ENCODE measurements at places on chromosomes 4 and X.
A peak's percentile ranks its signal among the peaks of the same experiment; 100 is the strongest.

DNA sequence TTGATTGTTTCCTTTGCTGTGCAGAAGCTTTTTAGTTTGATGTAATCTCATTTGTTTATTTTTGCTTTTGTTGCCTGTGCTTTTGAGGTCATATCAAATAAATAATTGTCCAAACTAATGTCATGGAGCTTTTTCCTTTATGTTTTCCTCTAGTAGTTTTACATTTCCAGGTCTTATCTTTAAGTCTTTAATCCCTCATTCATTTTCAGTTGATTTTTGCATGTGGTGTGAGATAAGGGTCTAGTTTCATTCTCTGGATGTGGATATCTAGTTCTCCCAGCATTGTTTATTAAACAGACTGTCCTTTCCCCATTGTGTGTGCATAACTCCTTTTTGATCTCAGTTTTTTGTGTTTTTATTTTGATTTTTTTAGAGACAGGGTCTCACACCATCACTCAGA, 179.1 kb upstream of the STK26 start:
- DNase-seq = no peak

GRCh38 chr4:56317749-56318148, 69.5 kb downstream of the AASDH start:
- no peak for DNase-seq

DNA sequence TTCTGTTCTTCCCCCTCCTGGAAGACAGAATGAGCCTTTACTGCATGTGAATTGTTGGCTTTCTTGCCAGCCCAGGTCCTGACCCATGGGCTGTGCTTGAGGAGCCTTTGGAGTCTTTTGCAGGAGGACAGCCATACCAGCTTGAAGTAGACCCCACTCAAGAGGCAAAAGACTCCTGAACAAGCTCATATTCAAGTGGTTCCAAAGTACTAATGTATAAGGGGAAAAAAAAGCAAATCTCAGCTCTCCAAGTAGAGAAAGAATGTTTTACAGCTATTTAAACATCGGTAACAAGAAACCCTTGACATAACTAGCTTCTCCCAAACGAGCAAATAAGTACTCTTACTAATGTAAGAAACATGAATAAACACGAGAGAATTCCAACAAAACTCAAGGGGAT, 174.9 kb upstream of the MXRA5 start:
- DNase-seq = no peak

GRCh38 chr4:103429283-103429682, 231.1 kb upstream of the CENPE start:
- DNase-seq = no peak

DNA sequence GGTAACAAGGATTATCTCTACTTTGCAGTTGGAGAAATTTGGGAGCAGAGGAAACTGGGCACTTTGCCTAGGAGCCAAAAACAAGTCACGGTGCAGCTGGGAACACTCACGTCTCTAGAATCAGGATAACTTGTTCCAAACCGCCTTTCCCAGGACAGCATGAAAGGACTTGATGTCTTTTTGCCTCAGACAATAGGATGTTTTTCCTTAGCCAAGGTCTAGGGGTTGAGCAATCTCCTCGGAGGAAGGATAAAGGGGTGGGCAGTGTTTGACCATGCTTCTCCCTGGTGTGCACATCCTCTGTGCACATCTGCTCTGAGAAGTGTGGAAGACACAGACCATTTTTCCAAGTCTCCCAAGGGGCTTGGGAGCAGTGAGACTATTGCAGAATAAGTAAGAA, 1.7 kb upstream of the SPARCL1 start:
- DNase-seq = no peak

GRCh38 chr4:72006586-72006985, 25.2 kb upstream of the NPFFR2 start:
- peak; percentile 5 for DNase-seq

DNA sequence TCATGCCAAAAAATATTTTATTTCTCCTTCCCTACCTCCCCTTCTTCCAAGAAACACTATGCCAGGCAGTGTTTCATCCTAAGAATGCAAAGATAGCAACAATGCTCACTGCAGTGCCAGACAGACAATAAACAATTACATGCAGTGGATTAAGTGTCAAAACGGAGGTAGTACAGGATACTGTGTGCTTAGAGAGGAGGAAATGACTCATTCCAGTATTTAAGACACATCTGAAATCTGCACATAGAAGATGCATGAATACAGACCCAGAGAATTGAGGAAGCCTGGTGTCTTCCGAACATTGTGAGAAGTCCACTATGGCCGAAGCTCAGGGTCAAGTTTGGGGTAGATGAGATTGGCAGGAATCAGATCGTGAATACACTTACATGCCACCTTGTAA, 326.4 kb downstream of the PPP3CA start:
- DNase-seq = peak; percentile 14

GRCh38 chr4:26884026-26884425, 23.4 kb downstream of the STIM2 start:
- no peak for DNase-seq

DNA sequence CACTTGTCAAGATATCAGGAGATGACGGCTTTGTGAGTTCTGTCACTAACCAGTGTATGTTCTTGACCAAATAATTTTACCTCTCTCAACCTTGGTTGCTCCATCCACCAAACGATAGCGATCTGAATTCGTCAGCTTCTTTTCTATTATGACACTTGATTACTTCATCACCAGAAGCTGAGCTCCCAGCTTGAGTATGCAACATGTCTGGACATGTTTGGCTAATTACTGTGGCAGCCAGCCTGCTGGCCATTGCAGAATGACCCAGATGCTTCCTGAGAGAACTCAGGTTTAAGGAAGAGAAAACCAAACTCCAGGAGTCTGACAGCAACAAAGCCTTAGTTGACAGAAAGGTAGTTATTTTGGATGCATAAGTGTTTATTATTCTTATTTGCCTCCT, 46.4 kb upstream of the PARM1 start:
- DNase-seq = peak; percentile 1

DNA sequence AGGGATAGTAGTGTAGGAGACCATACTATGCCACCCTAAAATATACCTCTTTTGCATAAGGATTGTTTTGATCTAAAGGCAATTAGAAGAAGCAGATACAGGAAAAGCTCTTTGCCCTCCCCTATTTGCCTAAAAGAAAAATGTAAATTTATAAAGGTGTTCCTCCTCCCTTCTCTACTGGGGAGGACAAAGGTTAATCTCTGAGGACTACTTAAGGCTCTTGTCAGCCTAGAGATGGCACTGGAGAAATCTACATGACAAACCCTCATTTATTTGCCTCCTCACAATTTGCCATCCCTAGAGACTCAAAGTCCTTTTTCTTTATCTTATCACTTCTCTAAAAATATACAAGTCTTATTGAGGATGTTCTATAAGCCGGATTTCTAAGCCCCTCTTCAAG, 1021.8 kb downstream of the STPG2 start:
- DNase-seq = no peak

- DNase-seq = no peak
Measured at GRCh38 chrX:31337332-31337731, 265.5 kb upstream of the FTHL17 start.

DNA sequence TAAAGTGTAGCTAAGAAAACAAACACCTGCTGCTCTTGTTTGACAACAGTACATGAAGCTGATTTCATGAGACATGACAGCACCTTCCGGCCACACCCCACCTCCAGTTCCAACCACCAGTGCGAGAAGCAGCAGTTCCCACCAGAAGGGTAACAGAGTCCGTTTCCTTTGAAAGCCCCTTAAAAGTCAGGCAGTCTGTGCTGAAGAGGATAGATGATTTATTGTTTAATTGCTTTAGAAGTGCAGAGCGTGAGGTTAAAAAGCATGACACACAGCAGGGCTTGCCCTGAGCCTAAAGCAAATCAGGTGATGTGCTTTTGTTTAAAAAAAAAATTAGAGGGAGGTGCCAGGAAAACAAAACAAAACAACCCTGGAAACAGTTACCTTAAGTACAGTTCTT, 82.6 kb downstream of the HADH start:
- no peak for DNase-seq

DNA sequence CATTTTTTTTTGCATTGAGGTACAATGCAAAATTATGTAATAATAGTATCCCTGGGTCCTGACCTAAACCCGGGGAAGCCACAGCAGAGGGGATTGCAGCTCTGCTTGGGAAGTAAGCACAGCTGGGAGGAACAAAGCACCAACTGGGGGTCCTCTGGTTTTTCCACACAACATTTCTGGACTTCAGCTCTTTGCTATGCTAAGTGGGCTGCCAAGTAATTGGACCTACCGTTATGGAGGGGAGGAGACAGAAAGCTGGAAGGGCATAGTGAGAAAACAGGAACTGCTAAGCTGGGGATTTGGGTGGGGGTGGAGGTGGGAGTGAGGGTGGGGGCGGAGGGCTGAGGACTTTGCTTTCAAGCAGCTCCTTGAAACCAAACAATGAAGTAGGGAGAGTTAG, 183.3 kb downstream of the ZIC3 start:
- DNase-seq = no peak

- peak; percentile 48 for DNase-seq
Measured at GRCh38 chr4:173013232-173013930, 155.2 kb upstream of the GALNT7 start.

DNA sequence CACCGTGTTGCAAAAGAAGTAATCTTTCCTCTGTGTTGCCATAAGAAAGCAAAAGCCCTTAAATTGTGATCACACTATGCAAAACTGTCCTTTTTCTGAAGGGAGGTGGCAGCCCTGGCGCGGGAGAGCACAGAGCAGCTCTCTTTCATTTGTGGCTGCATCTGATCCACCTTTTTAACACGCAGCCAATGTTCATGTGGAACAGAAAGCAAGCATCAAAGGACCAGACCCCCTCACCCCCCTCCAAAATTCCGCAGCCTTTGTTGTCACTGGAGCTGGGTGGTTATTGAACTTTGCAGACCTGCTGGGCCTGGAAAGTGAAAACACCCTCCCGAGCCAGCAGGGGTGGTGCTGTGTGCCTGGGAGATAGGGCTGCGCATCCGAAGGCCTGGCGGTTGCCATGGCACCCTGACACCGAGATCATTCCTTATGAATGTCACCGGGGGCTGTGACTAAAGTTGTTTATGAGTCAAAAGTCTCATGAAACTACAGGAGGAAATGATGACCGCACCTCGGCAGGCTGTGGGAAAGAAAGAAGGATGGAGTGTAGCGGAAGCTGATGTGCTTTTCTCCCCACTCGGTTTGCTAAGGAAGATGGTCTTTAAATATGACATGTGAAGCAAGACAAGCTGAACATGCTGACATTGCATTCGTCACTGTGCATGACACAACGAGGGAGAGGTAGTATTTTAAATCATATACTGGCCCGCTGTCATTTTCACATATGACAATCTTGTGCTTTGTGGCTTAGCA, 367.4 kb downstream of the UNC5C start:
- no peak for DNase-seq

DNA sequence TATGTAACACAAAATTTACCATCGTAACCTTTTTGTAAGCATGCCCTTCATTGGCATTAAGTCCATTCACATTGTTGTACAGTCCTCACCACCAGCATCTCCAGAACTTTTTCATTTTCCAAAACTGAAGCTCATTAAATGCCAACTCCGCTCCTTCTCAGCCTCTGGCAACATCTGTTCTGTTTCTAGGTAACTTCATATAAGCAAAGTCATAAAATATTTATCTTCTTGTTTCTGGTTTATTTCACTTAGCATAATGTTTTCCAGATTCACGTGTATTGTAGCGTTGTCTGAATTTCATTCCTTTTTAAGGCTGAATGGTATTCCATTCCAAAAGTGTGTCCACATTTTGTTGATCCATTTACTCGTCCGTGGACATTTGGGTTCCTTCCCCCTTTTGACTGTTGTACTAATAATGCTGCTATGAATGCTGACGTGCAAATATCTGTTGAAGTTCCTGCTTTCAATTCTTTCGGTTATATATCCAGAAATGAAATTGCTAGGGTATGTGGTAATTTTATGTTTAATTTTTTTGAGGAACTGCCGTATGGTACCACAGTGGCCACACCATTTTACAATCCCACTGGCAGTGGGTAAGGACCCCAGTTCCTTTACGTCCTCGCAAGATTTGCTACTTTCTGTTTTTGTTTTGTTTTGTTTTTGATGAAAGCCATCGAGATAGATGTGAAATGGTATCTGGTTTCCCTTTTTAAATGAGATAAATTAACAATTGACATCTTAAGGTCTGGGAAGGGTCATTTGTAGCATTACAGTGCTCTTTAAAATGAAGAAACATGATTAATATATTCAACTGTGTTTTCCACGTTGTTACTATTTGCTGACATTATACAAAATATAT, 63.4 kb downstream of the PTTG2 start:
- DNase-seq = no peak

DNA sequence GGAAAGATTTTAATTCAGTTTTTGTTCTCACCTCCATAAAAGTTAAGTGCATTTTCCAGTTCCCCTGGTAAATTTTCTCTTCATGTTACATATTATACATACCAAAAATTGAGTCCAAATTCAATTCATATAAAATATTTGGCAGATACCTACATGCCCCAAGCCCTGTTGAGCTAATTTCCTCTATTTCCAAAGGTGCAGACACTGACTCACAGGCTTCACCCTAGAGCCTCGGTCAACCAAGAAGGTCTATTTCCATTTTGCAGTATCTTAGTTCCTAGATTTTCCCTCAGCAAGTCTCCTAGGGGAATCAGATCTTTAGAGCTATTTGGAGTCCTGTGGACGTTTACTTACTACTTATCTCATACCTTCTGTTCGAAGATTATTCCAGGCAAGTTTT, 174.4 kb downstream of the TSPAN5 start:
- no peak for DNase-seq

GRCh38 chrX:103417370-103417769, 41.0 kb downstream of the BEX3 start:
- DNase-seq = no peak

DNA sequence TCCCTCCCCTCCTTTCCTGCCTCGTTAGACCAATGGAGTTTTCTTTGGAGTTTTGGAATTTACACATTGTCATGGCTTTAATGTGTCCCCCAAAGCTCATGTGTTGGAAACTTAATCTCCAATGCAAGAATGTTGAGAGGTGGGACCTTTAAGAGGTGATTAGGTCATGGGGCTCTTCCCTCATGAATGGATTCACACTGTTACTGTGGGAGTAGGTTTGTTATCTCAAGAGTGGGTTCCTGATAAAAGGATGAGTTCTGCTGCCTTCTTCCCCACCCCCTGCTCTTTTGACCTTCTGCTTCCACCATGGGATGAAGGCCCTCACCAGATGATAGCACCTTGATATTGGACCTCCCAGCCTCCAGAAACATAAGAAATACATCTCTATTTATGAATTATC, 16.8 kb downstream of the MORF4L2 start:
- DNase-seq = no peak

- no peak for DNase-seq
Measured at GRCh38 chrX:53580742-53581504, 105.6 kb downstream of the HUWE1 start.

- no peak for DNase-seq
Measured at GRCh38 chr4:115315182-115315581, 201.8 kb upstream of the NDST4 start.

GRCh38 chrX:129495900-129496299, 27.4 kb downstream of the SMARCA1 start:
- no peak for DNase-seq

DNA sequence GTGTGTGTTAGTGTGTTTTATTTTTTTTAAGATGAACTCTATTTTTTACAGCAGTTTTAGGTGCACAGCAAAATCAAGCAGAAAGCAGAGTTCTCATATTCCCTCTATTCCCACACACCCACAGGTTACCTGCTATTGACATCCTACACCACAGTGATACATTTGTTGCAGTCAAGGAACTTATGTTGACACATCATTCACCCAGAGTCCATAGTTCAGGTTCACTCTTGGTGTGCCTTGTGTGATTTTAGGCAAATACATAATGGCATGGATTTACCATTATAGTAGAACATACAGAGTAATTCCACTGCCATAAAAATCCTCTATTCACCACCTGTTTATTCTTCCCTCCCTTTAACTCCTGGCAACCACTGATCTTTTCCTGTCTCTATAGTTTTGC, 28.7 kb downstream of the DIAPH2 start:
- DNase-seq = no peak

- no peak for DNase-seq
Measured at GRCh38 chrX:151912780-151913179, at the start of gene MAGEA4. Gene MAGEA4 (plus strand): TSS chrX:151912889. CDS start chrX:151923665, 10,776 bp downstream.

Data from HTR-8/SVneo (cell line).